ENCODE measurements at places on chromosomes 2 and 18.

DNA sequence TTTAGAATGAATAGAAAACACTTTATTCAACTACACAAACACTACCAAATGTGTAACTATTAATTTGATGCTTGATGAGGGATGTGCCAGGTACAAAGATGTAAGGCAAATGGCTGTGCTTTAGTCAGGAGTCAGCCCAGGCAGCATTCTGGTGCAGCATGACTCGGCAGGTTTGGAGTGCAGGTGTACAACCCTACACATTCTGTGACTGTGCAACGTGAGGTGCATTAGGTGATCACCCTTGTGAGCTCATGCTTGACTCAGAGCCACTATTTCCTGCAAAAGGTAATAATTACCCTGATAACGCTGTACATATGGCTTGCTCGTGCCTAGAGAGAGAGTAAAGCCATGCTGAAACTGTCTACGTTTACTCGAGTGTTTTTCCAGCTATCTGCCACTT lies 288.7 kb upstream of the DSEL start:
- no peak for DNase-seq

DNA sequence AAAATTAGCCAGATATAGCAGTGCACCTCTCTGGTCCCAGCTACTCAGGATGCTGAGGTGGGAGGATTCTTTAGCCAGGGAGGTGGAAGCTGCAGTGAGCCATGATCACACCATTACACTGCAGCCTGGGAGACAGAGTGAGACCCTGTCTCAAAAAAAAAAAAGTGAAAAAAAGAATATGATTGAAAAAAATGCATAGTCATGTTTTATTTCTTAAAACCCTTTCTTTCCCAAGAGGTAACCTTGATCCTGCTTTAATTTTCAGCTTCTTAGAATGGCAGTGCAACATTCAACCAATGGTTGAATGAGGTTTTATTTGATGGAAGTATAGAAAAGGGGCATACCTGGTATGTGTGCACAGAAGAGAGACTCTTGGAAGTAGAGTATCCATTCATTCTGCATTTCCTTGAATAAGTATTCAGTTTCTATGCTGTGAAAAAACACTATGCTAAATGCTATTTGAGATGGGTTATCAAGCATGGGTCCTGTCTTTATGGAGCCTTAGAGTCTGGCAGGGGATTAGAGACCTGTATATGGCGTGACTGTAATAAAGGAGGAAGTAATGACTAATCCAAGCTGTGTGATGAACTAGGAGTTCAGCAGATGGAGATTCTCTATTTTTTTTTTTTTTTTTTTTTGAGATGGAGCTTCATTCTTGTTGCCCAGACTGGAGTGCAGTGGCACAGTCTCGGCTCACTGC lies 146.3 kb downstream of the WDSUB1 start:
- DNase-seq = no peak

DNA sequence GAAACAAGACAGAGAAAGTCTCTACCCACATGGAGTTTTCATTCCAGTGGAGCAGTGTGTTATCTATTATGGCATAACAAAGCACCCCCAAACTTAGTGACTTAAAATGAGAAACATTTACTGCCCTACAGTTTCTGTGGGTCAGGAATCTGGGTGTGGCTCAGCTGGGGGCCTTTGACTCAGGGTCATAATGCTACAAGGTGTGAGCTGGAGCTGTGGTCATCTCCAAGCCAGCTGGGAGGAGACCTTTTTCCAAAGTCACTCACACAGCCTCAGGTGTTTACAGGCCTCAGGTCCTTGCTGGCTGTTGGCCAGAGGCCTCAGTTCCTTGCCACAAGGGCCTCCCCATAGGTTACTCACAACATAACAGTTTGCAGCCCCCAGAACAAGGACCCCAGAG lies 169.2 kb downstream of the ETAA1 start:
- no peak for DNase-seq

GRCh38 chr2:233223059-233223894 lies 28.2 kb upstream of the ATG16L1 start:
- no peak for DNase-seq

GRCh38 chr2:22056621-22057132 lies 932.9 kb downstream of the TDRD15 start:
- no peak for DNase-seq

DNA sequence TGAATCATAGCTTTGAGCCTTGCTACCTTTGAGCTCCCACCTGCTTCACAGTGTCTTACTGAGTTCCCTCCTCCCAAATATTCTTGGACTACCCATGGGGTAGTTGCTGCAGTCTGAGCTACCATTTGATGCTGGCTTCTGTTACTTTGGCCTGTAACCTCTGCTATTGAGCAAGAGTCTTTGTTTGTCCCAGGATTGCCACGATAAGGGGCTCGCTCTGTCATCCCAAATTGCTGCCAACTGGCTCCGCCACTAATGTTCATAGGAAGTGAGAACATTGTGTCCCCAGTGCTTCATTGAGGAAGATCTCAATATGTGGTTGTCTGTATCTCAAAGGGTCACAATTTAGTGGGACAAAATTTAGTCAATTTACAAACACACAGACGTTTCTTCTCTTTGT lies 103.8 kb downstream of the TRIM43 start:
- no peak for DNase-seq

GRCh38 chr2:196274387-196274809 lies 103.0 kb upstream of the STK17B start:
- DNase-seq = no peak

DNA sequence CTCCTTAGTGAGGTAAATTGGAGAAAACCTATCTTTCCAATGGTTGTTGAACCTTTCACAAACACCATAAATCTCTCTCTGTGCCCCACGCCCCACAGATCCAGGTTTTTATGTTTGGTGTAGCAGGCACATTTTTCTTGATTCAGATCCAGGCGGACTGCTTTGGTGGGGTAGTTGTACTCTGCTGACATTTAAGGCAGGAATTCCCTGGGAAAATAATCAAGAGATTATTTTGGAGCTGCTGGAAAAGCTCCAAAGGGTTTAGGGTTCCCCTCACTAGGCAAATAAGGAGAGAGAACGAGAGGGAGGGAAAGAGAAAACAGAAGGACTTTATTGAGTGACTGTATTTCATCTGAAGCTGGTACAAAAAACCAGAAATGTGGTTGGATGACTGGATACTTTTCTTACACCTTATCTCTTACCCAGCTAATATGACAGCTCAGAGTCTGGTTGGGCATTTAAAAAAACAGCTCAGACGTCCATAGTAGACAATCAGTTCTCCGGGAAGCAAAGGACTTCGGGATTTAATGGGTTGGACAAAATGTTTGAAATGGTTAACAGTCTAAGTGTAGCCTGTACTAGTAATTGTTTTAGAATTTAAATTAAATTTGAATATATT lies 3.6 kb upstream of the AQP4 start:
- DNase-seq = no peak

DNA sequence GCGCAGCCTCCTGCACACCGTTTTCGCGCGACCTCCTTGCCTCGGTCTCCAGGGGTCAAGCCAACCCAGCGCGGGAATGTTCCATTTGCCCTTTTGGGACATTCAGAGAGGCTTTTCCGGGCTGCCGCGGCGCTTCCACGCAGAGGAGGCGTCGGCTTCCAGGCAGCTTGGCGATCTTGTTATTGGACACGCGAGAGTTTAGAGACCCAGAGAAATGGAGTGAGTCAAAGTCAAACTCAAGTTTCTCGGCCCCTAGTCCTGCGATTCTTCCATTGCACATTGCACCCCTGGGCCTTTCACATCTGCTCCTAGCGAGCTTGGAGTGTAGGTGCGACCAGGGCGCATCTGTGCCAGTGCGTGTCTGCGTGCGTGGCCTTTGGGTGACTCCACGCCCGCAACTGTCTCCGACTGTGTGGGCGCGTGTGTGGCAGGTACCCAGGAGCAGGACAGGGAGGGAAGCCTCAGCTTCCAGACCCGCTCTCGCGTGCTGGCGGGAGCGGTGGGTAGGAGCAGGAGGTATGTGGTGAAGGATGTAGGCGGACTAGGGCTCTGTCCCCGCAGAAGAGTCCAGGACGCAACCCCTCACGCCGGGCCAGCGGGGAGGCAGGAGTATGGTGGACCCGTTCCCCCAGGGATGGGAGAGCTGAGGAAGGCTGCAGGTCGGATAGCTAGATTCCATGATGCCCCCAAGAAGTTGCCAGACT lies 13.5 kb downstream of the SIX3 start:
- DNase-seq = no peak

- DNase-seq = no peak
Measured at GRCh38 chr18:57175532-57175931, 28.6 kb downstream of the BOD1L2 start.

DNA sequence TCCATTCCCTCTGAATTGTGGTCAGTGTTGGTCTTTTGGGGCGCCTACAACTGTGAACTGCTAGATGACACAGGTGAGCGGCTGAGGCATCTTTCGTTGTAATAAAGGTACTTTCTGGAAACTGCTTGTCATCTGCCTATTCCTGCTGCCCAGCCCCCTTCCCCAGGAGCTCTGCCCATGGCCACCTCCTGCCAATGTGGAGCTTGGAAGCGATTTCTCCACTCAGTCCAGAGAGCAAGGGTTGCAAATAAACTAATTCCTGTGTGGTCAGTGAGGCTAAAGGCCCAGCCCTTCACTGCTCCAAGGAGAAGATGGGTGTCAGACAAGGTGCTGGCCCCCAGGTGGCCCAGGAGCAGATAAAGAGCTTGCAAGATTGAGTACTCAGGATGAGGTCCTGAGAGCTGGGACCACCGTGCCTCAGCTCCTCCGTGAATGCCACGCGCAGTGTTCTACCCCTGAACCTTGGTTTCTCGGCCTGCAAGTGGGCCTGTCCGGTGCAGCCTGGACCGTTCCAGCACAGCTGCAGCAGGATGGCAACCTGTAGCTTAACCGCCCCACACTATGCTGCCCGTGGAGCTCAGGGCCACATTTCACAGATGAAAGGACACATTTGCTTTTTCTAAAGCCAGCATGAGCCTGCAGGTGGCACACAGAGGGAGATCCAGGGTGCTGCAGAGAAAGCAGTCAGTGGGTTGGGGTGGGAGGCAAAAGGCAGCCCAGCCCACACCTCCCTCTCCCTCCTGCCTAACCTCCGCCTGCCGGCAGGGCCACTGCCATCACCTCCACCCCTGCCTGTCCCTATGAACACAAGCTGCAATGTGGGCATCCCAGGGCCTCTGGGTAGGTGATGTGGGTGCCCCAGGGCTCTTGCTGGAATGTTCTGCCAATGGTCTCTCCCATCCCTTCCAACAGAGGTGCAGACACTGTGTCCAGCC lies 78.7 kb upstream of the OTOF start:
- peak; percentile 18 for DNase-seq

DNA sequence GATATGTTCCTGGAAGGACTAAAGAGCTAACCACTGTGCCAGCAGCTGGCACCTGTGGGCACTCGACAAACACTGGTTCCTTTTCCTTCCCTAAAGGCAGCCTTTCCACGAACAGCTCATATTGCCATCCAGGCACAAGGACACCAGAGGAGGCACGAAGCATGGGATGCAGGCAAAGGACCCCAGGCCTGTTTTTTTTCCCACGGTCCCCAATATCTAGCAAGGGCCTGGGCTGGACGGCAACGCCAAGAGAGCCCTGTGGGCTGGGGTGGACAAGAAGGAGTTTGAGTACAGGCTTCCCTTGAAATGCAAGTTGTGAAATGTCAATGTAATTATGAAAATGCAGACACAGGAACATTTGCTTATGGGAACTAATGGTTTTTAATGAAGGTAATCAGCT lies 135.9 kb downstream of the CYP26B1 start:
- DNase-seq = no peak

GRCh38 chr2:62293151-62293489 lies 97.2 kb downstream of the B3GNT2 start:
- no peak for DNase-seq

GRCh38 chr18:75202696-75203365 lies 6.1 kb downstream of the PTGR3 start:
- no peak for DNase-seq

DNA sequence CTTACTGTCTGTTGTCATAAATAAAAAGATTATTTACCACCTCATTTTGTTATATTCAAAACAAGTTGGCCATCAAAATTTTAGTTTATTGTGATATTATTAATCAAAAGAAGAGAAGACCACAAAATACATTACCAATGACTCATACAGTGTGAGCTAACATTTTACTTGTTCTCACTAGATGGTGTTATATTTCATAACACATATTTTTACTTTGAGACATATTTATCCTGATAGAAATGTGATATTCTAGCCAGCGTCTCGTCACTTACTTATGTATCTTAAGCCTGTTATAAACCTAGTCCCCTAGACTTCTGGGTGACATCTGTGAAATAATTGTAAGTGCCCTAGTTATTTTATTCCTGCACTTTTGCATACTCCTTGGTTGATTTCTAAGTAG lies 263.2 kb downstream of the CDH7 start:
- no peak for DNase-seq

GRCh38 chr18:3857544-3857943 lies 407.6 kb downstream of the TGIF1 start:
- no peak for DNase-seq

GRCh38 chr2:224626735-224627134 lies 41.6 kb upstream of the CUL3 start:
- DNase-seq = no peak

DNA sequence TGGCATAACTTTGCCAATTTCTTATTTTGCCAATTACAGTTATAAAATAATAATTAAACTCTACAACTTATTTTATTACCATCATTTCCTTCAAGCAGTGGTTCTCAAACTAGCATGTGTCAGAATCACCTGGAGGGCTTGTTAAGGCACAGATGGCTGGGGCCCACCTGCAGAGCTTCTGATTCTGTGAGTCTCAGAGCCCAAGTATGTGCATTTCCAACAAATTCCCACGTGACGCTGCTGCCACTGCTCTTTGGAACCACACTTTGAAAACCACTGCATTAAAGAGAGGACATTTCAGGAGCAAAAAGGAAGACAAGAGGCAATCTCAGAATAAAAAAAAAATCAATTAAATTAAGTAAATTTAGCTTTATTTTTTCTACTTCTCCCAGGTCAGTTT lies 94.0 kb upstream of the HNRNPA3 start:
- DNase-seq = no peak

DNA sequence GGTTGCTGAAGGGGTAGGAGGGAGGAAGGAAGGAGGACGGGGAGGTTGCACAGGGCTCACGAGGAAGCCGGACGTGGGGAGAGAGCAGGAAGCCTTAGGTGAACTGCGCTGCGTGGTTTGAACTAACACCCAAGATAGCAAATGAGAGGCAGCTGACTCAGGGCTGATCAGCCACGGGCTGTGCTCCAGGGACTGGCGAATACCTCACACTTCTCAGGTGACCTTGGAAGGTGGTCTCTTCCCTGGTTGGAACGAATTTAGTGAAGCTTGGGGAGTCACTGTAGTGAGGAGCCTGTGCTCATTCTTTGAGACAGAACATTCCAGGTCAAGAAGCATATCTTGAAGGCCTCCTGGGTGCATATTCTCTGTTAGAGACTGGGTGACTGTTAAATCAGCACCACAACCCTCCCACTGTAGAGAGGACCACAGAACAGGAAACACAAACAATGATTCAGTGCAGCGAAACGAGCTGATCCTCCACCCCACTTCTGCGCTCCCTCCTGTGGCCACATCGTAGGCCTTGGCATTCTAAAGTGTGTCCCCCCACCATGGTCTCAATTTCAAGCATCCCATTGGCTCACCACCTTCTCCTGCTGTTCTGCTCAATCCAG lies 33.8 kb downstream of the TOGARAM2 start:
- DNase-seq = no peak

DNA sequence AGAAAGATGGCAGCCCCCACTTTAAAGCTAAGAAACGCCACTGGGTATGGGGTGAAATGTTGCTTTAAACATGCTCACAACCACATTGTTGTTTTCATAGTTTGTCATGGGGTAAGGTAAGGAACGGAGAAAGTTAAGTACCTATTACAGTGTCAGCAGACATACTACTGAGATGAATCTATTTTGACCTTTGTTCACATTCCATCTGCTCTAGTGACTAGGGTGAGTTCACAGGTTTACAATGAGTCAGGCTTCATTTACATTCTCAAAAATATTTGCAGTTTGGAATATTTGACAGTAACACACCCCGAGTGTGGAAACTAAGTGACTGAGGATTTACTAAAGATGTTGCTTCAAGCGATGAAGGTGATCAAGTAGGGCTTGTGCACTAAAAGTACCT lies 428.7 kb upstream of the ACVR2A start:
- DNase-seq = no peak
